Stimulated activated CD8-positive, alpha-beta memory T cell treated with anti-CD3 and anti-CD28 coated beads, Interleukin-12 subunit alpha, Interleukin-12 subunit beta, amount 100 ng/mL, for 4 hours (primary cell): ENCODE measurements at places on chromosomes 7 and 10.

- no peak for DNase-seq
Measured at GRCh38 chr7:359766-360361, 69.9 kb downstream of the FOXL3 start.

DNA sequence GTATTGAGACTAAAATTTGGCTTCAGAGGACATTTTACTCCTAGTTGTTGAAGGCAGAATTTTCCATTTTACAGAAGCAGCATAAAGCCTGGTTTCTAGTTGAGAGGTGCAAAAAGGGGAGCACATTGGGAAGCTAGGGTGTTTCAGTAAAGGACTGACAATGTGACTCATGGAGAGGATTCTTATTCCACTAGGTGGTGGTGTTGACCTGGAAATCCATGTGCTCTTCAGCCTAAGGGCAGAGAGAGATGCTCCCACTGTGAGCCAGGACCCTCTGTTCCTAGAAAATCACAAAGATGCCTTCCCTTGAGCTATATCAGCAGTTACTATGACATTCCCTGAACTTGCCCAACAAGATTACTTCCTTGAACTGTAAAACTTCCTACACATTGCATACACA is 687.8 kb downstream of the IPMK start:
- no peak for DNase-seq

- DNase-seq = no peak
Measured at GRCh38 chr7:39509912-39510311, 56.3 kb upstream of the YAE1 start.

GRCh38 chr7:106679153-106679931 is 18.4 kb upstream of the CCDC71L start:
- DNase-seq = no peak

- no peak for DNase-seq
Measured at GRCh38 chr7:120160166-120160565, 112.8 kb upstream of the KCND2 start.

GRCh38 chr7:88015309-88015708 is 81.3 kb downstream of the ADAM22 start:
- no peak for DNase-seq

DNA sequence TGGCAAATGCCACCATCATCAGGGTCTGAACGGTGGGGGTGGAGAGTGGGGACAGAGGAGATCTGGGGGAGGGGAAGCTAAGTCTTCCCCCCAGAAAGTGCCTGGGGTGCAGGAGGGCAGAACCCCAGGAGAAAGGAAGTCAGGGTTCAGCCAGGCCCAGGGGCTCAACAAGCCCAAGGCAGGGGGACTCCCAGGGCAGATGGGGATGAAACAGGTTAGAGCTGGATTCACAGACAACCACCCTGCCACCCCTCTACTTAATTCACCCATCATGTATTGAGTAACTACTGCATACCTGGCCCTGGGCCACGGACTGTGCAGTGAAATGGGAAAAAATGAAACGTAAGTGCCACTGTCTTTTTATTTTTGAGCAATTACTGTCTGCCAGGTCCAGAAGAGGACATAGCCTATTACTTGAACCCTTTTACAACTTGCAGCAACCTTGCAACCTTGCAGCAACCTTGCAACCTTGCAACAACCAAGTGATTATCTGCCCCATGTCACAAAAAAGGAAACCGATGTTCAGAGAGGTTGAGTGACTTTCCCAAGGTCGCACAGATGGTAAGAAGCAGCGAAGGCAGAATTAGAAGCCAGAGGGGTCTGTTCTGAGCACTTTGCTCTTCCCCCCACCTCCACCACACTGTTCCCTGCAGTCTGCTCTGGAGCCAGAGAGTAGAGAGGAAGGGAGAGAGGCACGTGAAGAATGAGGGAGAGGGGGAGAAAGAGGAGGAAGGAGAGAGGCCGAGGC is 4.8 kb downstream of the ELN start:
- DNase-seq = no peak

DNA sequence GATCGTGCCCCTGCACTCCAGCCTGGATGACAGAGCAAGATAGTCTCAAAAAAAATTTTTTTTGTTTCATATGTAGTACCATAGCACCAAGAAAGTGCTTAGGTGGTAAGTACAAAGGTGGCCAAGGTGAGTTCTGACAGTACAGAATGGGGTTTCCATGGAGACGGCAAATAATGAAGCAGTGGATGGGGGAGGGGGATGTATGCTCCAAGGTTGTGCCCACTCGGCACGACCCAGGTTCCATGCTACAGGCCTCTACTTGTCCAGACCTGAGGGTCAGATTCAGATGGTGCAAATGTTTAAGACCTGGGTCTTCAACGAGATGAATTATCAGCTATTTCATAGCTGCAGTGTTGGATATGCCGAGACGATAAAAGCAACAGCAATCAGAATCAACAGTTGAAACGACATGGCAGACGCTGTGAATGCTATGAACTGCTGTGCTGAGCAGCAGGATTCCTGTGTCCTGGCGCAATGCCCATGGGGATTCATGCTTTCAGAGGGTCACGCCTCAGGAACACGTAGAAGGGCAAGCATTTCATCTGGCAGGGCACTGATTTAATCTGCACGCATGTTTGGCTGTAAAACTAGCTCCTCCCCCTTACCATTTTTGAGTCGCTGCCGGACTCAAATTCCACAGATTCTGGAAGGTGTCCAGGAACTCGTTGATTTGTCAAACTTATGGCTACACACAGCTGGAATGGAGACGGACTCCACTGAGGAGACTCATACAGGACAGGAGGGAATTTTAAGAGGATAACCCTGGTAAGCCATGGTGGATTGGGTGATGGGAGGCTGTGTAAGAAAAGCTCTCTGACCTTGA is 256.5 kb downstream of the FRMD4A start:
- no peak for DNase-seq

DNA sequence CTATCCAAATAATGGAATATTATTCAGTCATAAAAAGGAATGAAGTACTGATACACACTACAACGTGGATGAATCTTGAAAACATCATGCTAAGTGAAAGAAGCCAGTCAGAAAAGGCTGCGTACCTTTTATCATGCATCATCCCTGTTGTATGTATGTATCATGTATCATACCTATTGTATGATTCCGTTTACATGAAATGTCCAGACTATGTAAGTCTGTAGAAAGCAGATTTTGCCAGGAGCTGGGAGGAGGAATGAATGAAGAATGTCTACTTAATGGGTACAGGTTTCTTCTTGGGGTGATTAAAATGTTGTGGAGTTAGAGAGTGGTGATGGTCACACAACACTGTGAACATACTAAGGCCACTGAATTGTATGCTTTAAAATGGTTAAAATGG is 135.9 kb upstream of the KLF14 start:
- no peak for DNase-seq

DNA sequence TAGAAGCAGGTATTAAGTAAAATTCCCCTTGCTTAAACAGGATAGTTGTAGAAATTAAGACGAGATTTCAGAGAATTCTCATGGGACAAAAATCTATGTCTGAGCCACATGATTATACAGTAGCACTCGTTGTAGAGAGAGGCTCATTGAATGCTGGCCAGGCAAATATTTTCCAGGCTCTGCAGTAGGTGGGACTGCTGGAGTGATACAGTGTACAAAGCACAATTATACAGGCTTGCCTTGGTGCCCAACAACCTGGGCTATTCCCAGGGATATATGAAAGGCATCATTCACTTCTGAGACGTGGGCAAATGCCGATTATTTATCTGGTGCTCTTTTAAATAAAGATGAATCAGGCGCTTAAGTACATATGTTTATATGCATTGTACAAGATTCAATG is 380.6 kb downstream of the PHTF2 start:
- DNase-seq = no peak

- DNase-seq = no peak
Measured at GRCh38 chr7:35003679-35004303, 33.5 kb downstream of the DPY19L1 start.

DNA sequence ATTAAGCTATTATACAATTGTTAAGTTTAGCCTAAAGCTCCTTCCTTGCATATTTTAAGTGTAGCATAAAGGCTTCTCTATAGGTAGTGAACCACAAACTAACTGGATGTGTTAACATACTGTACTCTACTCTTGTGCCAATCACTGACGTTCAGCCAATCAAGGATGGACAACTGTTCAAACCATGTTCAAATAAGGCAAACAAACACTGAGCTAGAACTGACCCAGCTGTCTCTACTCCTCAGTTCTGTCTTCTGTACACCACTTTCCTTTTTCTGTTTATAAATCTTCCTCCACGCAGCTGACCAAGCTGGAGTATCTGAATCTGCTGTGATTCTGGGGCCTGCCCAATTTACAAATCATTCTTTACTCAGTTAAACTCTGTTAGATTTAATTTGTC is 188.7 kb upstream of the MBL2 start:
- no peak for DNase-seq

DNA sequence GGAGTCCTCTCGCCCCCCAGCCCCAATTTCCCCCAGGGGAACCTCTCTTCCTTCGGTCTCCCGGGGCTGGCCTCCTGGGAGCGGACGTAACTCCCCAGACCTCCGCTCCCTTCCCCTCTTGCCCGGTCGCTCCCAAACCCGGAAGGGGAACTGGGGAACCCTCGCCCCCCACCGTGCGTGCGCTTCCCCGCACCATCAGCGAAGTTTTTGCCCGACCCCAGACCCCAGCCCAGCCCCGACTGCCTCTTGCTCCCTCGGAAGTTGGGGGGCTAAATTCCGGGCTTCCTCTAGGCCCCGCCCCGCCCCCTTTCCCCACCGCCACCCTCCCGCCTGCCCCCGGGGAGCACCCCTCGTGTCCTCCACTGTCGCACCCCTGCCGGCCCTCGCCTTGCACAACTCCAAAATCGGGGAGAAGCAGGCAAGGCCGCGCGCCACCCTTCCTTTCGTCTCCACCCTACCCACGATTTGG is 436 bp downstream of the GNB2 start:
- DNase-seq = no peak

- no peak for DNase-seq
Measured at GRCh38 chr7:153886506-153887441, 165.4 kb upstream of the DPP6 start.

DNA sequence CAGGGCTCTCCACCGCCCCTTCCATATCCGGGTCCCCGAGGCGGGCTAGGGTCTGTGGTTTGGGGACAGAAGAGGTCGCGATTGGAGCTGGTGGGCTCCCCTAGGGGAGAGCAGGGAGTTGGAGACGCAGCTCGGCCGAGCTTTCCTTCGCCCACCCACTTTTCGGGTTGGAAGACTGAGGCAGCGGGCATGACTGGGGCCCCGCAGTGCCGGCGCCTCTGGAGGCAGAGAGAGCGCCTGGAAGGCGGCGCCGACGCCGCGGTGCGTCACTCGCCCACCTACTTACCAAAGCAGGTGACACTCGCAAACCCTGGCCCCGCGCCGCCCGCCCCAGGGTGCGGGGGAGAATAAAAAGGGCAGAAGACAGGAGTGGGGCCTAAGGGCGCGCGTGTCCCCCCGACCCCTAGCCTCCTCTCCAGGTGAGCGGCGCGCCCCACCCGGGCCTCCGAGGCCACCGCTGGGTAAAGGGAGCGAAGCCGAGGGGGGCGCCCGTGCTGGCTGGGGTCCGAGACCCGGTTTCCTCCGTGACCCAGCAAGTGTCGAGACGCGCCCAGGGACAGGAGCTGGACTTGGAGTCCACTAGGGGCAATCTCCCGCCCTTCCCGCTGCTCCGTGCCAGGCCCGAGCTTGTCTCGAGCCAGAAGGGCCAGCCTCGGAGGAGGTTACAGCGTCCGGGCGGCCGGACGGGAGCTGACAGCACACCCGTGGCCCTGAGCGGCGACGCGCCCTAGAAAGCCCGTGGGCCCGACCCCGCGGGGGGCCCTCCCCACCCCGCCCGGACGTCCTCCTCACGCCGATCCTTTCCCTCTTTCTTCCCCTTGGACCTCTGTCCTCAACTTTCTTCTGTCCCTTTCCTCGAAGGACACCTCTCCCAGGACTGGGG is 34.4 kb upstream of the GRID1 start:
- peak; percentile 67 for DNase-seq

DNA sequence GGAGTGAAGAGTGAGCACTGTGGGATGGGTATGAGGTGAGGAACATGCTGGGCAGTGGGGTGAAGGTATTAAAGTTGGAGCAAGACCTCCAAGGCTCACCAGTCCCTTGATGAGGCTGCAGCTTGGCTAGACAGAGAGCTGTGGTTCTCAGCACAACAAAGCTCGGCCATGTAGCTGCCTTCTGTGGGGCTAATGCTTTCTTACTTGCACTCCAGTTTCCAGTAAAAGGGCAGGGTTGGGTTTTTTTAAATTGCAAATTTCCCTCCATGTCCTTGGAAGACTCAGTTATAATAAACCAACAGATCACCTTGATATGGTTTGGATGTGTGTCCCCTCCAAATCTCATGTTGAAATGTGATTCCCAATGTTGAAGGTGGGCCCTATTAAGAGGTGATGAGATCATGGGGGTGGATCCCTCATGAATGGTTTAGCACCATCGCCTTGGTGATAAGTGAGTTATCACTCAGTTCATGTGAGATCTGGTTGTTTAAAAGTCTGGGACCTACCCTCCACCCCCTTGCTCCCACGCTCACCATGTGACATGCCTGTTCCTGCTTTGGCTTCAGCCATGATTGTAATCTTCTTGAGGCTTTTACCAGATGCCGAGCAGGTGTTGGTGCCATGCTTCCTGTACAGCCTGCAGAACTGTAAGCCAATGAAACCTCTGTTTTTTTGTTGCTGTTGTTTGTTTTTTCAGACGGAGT is 55.9 kb downstream of the ATXN7L1 start:
- DNase-seq = no peak

DNA sequence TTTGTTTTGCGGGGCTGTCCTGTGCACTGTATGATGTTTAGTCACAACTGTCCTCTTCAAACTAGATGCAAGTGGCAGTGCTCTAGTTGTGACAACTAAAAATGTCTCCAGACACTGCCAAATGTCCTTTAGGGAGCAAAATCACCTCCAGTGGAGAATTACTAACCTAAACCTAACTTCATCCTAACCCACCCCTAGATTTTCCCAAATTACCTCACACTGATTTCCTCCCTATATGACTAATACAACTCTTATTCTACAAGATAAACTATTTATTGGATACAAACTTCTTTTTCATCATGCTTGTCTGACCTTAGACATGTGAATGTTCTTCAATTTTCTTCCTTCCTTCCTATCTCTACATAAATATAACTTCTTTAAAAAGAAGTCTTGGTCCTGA is 26.4 kb downstream of the PNPLA8 start:
- no peak for DNase-seq

DNA sequence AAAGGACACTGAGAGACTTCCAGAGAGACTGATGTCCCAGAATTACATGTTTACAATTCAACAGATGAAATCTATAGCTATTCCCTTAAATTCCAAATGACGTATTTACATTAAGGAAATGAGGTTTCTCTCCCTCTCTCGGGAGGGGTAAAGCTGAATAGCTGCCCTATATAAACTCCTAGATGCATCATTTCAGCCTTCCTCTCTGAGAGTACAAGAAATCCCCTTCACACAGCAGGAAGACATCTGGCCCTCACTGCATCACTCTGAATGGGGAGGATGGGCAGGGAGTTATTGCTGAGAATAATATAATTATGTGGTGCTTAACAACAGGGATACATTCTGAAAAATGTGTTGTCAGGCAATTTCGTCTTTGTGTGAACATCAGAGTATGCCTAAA is 11.0 kb downstream of the POT1 start:
- DNase-seq = no peak
